HCT116 (cell line): ENCODE measurements at places on chromosomes 12 and 14.
A peak's percentile ranks its signal among the peaks of the same experiment; 100 is the strongest.

GRCh38 chr12:91191513-91192111 lies 9.0 kb upstream of the DCN start:
- DNase-seq, result no peak

DNA sequence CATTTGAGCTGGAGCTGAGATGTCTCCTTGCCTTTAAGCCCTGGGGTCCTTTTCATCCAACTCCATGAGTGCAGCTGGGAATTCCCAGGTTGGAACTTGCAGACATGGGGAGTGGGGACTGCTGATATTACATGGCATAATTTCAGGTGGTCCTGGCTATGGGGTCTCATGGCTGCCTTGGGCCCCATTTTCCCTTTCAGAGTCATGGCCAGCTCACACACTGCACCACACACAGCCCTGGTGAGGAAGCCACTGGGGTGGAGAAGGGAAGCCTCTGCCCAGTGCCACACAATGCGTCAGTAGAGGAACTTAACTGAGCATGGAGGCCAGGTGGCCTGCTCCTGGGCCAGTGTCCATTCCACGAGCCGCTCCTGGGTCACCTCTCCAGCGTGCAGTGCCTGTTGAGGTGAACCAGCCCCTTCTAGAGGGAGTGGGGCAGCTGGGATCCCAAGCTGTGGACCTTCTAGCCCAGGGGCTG lies 17.3 kb upstream of the KRT86 start:
- no peak for DNase-seq

DNA sequence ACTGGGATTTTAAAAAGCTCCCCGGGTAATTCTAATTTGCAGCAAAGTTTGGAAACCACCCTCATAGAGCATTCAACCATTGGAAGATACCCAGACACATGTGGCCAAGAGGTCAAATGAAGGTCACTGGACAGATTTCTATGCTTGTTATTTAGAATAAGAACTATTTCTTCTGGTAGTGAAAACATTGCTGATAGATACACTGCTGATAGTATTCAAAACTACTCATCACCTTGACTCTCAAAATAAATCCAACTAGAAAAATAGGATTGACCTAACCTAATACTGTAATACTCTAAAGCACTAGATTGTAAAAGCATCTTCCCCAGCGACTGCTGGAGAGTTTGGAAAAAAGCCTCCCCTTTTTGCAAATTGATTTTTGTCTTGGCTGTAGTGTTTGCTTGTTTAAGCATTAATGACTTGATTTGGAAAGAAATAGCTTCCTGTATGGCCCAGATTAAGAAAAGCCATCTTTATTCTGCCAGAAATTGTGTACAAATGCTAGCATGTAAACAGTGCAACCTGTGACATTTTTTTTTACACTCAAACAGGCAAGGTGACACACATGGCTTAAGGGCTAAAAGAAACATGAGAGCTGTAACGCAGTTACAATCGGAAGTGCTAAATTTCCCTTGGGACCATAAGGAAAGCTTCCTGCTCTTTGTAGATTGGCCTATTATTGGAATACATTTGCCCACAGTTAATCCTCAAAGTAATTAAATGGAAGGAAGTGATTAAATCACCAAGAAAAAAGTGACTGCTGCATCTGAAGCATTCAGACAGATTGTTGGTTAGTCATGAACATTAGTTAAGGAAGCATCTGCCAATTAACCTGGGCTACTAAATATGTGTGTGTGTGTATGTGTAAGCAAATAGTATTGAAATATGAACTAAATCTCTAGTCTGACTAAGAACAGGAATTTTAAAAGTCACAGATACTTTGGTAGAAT lies 356.5 kb upstream of the ATP2B1 start:
- DNase-seq, result no peak

- no peak for DNase-seq
Observed at GRCh38 chr12:19082365-19082911, 47.1 kb upstream of the PLEKHA5 start.

GRCh38 chr12:53789570-53789969 lies 37.8 kb upstream of the CISTR start:
- DNase-seq, result no peak

- DNase-seq, result no peak
Observed at GRCh38 chr12:23887055-23887835, 62.2 kb downstream of the SOX5 start.

- DNase-seq, result no peak
Observed at GRCh38 chr14:100159094-100159864, at the start of gene DEGS2. Gene DEGS2 (minus strand): TSS chr14:100159645. CDS start chr14:100159587, 58 bp downstream.

DNA sequence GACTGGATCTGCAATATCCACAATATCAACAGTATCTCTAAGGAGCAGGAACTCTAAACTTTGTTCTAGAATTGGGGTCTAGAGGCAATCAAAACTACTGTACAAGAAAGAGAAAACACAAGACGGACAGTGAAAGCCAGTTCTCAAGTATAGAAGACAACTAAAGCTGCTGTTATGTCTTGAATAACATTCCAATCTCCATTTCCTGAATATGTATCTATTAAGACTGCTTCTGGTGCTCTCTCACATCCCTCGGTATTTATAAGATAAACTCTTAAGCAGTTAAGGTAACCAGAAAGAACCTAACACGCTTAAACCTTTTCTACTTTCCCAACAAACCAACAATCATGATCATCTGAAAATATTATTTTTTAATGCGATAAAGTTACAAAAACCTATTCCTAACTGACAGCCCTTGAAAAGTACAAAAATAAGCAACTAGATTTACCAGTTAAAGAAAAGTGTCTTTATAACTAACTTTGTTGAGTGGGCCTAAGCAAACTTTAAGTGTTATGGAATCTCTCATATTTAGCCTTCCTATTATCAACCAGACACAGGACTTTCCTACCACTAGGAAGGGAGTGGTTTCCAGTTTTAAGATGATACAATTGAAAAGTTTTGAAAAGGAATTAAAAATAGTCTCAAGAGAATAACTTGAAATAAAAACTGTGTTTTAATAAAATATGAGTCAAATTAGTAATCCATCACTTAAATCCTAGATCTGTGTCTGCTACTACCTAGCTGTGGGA lies 30.7 kb downstream of the NUMB start:
- DNase-seq, result no peak

DNA sequence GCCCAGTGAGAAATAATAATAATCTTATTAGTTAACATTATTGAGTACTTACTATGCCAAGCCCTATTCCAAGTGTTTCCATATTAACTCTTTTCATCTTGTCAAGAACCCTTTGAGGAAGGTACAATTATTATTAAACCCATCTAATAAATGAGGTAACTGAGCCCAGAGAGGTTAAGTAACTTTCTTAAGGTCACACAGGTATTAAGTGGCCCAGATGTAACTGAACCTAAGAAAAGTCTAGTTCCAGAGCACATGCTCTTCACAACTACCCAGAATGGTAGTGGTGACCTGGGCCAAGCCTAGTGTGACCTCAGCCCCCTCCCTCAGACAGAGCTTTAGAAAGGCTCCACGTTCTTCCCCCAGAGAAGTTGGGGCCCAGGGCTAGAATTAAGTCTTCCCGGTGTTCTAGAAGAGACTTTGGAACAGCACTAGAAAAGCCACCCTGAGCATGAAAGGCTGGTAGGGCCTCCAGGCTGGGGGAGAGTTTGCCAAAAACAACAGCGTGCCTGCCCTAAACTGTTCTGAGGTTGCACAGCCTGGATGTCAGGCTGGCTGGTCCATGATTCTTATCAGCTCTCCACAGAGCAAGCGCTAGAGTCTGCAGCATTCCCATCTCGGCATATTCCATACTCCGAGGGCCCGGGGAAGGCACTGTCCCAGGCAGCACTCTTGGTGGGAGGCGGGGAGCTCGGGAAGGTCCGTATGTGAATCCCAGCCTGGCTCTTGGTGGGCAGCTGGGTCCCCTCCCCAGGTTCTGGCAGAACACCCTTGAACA lies 41.3 kb upstream of the CTDSP2 start:
- DNase-seq, result no peak

DNA sequence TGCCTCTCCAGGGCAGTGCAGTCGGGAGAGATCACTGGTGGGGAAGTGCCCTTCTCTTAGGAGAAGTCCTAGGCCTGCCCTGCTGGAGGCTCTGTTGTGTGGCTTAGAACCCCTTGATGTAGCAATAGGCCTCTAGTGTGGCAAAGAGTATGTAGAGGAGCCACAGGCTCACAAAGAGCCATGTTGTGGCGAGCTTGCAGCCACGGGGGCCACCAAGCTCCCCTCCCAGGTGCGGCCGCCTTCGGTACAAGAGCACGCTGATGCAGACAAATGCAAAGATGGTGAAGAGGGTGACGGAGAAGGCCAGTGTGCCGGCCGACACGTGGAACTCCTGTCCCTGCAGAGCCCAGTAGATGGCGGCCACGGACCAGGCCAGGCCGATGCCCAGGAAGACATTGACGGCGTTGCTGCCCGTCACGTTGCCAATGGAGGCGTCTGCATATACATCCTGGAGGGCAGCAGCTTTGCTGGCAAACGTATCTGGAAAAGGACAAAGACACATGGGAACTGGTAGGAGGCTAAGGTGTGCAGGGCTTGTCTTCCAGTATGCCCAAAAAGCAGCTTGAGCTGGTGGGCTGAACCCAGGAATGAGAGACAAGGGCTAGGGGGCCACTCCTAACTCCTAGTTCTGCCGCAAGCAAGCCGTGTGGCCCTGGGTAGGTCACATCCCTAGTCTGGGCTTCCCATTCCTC lies 142.8 kb downstream of the SLC8A3 start:
- DNase-seq, result peak; percentile 54

- no peak for DNase-seq
Observed at GRCh38 chr12:8681129-8681884, 16.5 kb upstream of the RIMKLB start.

- no peak for DNase-seq
Observed at GRCh38 chr12:52238207-52238840, 5.3 kb downstream of the KRT7 start.

GRCh38 chr12:114820796-114821195 lies 136.8 kb upstream of the TBX3 start:
- DNase-seq, result no peak

DNA sequence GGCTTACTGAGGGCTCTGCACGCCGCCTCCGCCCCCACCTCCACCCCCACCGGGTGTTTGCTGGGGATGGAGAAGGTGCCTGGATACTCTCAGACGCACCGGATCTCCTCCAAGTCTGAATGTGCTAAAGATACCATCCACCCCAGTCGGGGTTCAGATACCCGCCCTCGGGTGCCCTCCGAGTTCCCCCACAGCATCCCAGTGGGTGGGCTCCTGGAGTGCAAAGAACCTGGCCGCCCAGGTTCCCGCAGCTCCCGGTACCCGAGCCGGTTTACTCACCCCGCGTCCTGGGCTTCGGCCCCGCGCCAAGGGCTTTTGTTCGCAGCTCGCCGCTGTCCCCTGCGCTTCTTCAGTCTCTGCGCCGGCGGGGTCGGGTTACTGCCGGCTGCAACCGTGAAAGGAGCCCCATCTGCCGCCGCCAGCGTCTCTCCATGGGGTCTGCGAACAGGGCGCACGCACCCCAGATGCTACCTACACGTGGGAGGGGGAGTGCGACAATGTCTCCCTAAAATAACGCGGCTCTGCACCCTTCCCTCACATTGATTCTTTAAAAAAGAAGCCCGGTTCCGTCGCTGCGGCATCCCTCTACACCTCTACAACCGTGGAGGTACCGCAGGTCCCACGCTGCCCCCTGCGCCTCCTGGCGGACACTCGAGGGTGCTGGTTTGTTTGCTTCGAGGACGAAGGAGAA lies at the start of gene CCDC177:
TSS of gene CCDC177 (minus strand) at position 609 of the 691 bp plus-strand sequence. CDS start 1,249 bp downstream, outside the sequence.
- peak; percentile 21 for DNase-seq

GRCh38 chr12:94575645-94576403 lies 74.5 kb downstream of the TMCC3 start:
- DNase-seq, result no peak

GRCh38 chr12:5059358-5059757 lies 15.7 kb downstream of the KCNA5 start:
- no peak for DNase-seq

GRCh38 chr14:101357559-101358319 lies 203.6 kb upstream of the DIO3 start:
- no peak for DNase-seq

DNA sequence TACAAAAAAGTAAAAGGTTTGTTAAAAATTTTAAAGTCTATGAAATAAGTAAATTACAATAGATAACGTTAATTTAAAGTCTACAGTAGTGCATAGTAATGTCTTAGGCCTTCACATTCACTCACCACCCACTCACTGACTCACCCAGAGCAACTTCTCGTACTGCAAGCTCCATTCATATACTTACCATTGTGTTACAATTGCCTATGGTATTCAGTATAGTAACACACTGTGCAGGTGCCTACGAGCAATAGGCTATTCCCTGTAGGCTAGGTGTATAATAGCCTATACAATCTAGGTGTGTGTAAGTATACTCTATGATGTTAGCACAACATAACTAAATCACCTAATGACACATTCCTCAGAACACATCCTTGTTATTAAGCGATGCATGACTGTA lies 435.3 kb upstream of the TMTC1 start:
- no peak for DNase-seq

DNA sequence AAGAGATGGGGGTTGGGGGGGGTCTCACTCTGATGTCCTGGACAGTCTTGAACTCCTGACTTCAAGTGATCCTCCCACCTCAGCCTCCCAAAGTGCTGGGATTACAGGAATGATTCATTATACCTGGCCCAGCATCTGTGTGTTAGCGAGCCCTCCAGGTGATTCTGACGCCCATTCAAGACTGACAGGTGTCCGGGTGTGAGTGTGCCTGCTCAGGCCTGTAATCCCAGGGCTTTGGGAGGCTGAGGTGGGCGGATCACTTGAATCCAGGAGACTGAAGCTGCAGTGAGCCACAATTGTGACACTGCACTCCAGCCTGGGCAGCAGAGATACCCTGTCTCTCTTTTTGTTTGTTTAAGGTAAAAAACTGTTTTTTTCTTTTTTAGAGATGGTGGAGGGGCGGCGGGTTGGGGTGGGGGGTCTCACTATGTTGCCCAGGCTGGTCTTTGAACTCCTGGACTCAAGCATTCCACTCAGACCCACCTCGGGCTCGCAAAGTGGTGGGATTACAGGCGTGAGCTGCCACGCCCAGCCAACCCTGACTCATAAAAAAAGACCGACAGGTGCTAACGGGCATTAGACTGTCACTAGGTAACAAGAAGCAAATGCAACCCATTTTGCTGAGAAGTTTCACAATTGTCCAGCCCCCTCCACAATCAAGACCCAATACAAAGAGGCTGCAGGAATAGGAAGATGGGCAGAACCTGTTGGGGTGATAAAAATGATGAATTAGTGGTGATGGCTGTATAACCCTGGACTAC lies 4.7 kb downstream of the VSIG10 start:
- no peak for DNase-seq
